ENCODE measurements at places on chromosomes 7 and 10. TPM values are rescaled to one million over a fixed set of nuclear protein-coding genes. Genes with fewer than 3 reads are reported as not detected.

- no peak for DNase-seq
- peaks cover 5% of the 10 kb centered on the region for H3K36me3 ChIP-seq
- H3K27ac ChIP-seq, result no peak overlapping the region
- no peaks in the 10 kb centered on the region for H3K4me1 ChIP-seq
- no peaks in the 10 kb centered on the region for H3K27me3 ChIP-seq
These were observed 249.5 kb downstream of the LRRTM3 start for GRCh38 chr10:67175354-67175753.

Gene ERLIN1
- total RNA-seq, result 12.9 TPM

DNA sequence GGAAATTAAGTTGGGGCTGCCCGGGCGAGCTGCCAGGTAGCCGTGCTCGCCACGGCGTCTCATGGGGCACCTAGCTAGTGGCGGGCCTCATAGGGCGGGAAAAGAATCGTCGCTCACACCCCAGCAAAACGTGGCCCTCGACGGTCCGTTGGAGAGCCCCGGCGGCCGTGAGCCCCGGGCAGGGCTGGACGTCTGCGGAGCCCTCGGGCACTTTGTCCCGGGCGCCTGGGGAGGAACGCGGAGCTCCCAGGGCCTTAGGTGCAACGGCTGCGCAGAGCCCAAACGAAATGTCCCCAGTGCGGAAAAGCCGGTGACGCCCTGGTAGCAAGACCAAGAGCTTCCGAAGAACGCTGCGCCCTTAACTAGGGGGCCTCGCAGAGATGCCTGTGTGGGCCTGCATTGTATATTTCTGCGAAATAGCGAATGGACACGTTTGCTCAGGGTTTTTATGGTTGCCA is 866 bp upstream of the SFMBT2 start:
- no peaks in the 10 kb centered on the region for H3K36me3 ChIP-seq
- H3K4me1 ChIP-seq, result peaks cover 13% of the 10 kb centered on the region
- peaks cover 79% of the 10 kb centered on the region for H3K27me3 ChIP-seq
- no peak for DNase-seq
- H3K27ac ChIP-seq, result no peak overlapping the region
- H3K4me3 ChIP-seq, result peak overlapping the region; percentile 95

- H3K27me3 ChIP-seq, result no peaks in the 10 kb centered on the region
- no peak overlapping the region for H3K27ac ChIP-seq
- H3K36me3 ChIP-seq, result no peaks in the 10 kb centered on the region
- H3K4me1 ChIP-seq, result no peaks in the 10 kb centered on the region
- H3K4me3 ChIP-seq, result no peak overlapping the region
These were observed 146.9 kb downstream of the PTN start for GRCh38 chr7:137196648-137197047.

- DNase-seq, result no peak
- no peaks in the 10 kb centered on the region for H3K36me3 ChIP-seq
- no peaks in the 10 kb centered on the region for H3K4me1 ChIP-seq
- no peak overlapping the region for H3K27ac ChIP-seq
These were observed 37.3 kb upstream of the RASGEF1A start for GRCh38 chr10:43304079-43304686.

Gene CYP26C1
- 0.06 TPM for total RNA-seq

Gene FANK1
- 7.5 TPM for total RNA-seq

Gene SEMA3C
- total RNA-seq, result 36.2 TPM

Gene SPDYE1
- not detected for total RNA-seq

Gene TLX1
- 2.9 TPM for total RNA-seq

DNA sequence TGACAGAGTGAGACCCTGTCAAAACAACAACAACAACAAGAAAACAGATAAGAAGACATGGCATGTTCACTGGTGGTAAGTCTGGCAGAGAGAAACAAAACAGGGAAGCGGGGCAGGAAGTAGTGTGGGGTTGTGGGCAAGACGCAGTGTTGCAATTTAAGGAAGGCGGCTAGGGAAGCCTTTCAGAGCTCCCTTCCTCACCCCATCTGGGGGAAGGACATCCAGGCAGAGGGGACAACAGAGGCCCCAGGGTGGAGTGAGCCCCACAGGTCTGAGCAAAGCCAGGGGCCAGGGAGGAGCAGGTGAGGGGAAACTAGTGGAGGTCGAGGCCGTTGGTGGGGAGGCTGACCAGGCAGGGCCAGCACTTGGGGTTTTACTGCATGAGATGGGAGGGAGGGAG is 16.8 kb downstream of the LAT2 start:
- no peaks in the 10 kb centered on the region for H3K27me3 ChIP-seq
- no peak overlapping the region for H3K27ac ChIP-seq
- H3K36me3 ChIP-seq, result peaks cover under 1% of the 10 kb centered on the region
- no peaks in the 10 kb centered on the region for H3K4me1 ChIP-seq
- no peak for DNase-seq

DNA sequence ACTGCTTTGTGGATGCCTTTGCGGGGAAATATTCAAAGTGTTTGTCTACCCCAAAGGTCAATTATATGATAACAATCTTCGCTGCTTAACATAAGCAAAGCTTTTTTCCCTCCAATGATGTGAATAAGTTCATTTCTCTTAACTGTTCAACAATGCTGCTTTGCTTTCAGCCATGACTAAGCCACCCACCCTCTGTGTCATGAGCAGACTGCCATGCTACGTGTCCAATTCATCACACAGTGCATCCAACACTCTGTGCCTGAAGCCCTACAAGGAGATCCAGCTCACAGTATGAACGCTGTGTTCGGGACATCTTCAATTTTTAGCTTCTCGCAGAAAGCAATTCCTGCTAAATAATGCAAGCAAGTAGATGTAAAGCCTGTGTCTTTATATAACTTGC is 5.7 kb upstream of the TAS2R40 start:
- H3K27ac ChIP-seq, result no peak overlapping the region
- no peaks in the 10 kb centered on the region for H3K36me3 ChIP-seq
- DNase-seq, result no peak
- no peaks in the 10 kb centered on the region for H3K4me1 ChIP-seq

DNA sequence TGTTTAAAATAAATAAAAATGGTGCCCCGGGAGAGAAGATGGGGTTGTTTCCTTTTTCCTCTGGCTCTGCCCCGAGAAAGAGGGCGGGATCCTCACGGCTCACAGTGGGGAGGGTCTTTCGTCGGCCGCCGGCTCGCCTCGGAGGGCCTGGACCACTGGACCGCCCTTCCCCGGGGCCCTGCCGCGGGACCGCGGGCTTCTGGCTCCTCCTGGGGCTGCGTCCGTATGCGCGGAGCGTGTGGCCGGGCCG is 3.5 kb upstream of the IGF2BP3 start:
- H3K36me3 ChIP-seq, result no peaks in the 10 kb centered on the region
- peaks cover 24% of the 10 kb centered on the region for H3K4me1 ChIP-seq
- no peaks in the 10 kb centered on the region for H3K27me3 ChIP-seq

DNA sequence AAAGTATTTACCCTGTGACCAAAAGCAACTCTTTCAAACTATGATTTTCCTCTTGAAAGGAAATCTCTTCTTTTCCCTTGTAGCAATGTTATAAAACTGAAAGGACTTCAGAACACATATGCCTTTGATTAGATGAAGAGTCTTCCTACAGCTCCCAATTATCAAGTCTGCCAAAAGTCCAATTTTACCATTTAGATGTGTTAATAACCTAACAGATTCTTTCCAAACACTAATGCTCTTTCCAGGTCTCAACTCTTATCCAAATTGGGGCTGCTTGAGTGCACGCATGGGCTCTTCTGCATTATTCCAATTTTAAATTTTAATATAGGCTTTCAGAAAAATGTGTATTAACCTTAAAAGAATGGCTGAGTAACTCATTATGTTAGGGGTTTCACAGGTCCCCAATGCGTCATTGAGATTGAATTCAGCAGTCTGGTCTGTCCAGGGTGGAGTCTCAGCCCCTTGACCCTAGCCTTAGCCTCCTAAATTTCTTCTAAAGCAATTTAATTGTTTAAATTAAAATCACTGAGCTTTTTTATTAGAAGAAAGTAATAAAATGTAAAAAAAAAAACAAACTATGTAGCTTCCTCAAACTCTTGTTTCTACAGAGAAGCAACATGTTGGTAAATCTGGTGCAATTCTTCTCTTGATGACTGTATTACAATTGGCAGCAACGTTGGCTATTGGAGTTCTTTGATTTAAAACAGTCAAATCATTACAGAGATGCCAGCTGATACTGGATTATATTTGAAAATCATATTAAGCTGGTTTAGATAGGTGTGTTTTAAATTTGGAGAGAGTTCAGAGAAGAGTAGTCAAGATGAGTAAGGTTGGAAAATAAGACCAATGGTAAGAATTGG is 170.4 kb downstream of the DKK1 start:
- H3K27me3 ChIP-seq, result no peaks in the 10 kb centered on the region
- no peak overlapping the region for H3K4me3 ChIP-seq
- H3K27ac ChIP-seq, result no peak overlapping the region
- no peaks in the 10 kb centered on the region for H3K4me1 ChIP-seq

- no peak for DNase-seq
- H3K36me3 ChIP-seq, result no peaks in the 10 kb centered on the region
- H3K4me3 ChIP-seq, result no peak overlapping the region
- H3K27me3 ChIP-seq, result no peaks in the 10 kb centered on the region
- no peaks in the 10 kb centered on the region for H3K4me1 ChIP-seq
These were observed 387.5 kb downstream of the RPS24 start for GRCh38 chr10:78420946-78421735.

DNA sequence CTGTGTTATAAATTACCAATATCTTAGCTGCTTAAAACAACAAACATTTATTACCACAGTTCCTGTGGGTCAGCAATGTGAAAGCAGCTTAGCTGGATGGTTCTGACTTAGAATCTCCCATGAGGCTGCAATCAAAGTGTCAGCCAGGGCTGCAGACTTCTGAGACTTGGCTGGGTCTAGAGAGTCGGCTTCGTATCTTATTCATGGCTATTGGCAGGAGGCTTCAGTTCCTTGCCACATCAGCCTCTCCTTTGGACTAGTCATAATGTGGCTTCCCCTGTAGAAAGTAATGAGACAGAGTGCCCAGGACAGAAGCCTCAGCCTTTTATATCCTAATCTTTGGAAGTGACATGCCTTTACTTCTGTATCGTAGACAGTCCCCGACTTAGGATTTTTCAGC is 27.3 kb downstream of the RALA start:
- no peaks in the 10 kb centered on the region for H3K36me3 ChIP-seq
- no peaks in the 10 kb centered on the region for H3K4me1 ChIP-seq
- no peak for DNase-seq
- no peak overlapping the region for H3K27ac ChIP-seq

Gene SPDYE2
- not detected for total RNA-seq

- no peak overlapping the region for H3K27ac ChIP-seq
- H3K27me3 ChIP-seq, result no peaks in the 10 kb centered on the region
- H3K4me1 ChIP-seq, result peaks cover 40% of the 10 kb centered on the region
- H3K4me3 ChIP-seq, result no peak overlapping the region
These were observed 28.6 kb upstream of the SLC16A12 start for GRCh38 chr10:89563861-89564478.

Gene CDH23
- total RNA-seq, result 0.51 TPM

- H3K27me3 ChIP-seq, result no peaks in the 10 kb centered on the region
- no peaks in the 10 kb centered on the region for H3K36me3 ChIP-seq
- no peaks in the 10 kb centered on the region for H3K4me1 ChIP-seq
- no peak overlapping the region for H3K4me3 ChIP-seq
- no peak overlapping the region for H3K27ac ChIP-seq
These were observed 54.6 kb upstream of the NRG3 start for GRCh38 chr10:81820418-81820817.

DNA sequence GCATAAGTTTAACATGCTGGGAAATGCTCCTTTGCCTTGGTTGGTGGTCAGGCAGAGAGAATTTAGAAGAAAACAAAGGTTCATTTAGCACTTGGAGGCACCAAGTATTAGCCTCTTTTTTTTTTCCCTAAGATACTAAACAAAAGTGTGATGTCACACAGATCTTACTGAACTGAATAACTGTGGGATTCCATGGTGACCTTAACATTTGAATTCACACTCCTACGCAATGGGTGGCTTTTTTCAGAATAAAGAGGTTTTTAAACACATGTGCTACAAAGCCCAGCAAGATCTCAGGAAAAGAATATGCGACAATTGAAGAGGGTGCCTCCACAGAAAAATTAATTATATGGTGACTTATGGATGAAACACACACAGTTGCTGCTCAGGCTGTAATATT is 133.4 kb upstream of the ABCB5 start:
- H3K27ac ChIP-seq, result no peak overlapping the region
- H3K27me3 ChIP-seq, result no peaks in the 10 kb centered on the region
- DNase-seq, result no peak
- no peaks in the 10 kb centered on the region for H3K4me1 ChIP-seq
- no peak overlapping the region for H3K4me3 ChIP-seq
- no peaks in the 10 kb centered on the region for H3K36me3 ChIP-seq

GRCh38 chr10:103853428-103854264 is 1.7 kb downstream of the SH3PXD2A start:
- peaks cover 43% of the 10 kb centered on the region for H3K4me1 ChIP-seq
- H3K27me3 ChIP-seq, result no peaks in the 10 kb centered on the region
- H3K27ac ChIP-seq, result peak overlapping the region; percentile 88
- no peaks in the 10 kb centered on the region for H3K36me3 ChIP-seq
- no peak for DNase-seq
- H3K4me3 ChIP-seq, result peak overlapping the region; percentile 87

Gene HOXA7
- not detected for total RNA-seq

Gene FAM25C
- total RNA-seq, result not detected

Gene TRIP6
- 60.1 TPM for total RNA-seq

DNA sequence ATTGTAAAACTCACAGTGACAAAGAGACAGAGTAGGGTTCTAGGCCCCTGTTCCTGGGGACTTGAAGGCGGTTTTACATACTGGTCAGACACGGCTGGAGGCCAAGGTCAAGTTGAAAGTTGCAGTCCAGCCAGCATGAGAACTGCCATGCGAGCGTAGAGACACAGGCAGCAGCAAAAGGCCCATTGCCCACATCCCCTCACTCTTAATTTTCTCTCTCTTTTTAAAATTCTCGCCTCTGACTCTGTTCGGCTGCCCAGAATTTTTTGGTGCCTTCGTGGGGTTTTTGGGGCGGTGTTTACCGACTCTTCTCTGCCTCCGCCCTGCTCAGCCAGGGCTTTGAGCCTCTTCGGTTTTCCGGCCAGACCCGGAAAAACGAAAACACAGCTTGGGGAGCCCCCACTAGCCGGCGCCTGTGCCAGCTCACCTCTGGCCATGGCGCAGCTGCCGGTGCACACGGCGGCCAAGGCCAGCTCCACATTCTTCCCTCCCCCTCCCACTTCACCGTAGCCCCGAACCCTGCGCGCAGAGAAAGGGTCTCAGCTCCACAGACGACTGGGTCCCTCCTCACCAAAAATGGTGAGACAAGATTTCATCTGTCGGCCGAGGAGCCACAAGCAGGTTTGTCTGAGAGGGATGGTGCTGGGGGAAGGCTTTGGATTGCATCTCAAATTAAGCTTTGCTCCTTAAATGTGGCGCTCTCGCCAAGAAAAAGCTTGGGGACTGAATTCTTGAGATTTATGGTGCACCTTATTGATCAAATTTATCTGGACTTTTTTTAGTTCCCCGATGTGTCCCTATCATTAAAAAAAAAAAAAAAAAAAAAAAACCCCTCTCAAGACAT is 2.3 kb upstream of the HOXA13 start:
- no peak overlapping the region for H3K27ac ChIP-seq
- H3K4me3 ChIP-seq, result no peak overlapping the region
- no peaks in the 10 kb centered on the region for H3K36me3 ChIP-seq
- DNase-seq, result no peak

DNA sequence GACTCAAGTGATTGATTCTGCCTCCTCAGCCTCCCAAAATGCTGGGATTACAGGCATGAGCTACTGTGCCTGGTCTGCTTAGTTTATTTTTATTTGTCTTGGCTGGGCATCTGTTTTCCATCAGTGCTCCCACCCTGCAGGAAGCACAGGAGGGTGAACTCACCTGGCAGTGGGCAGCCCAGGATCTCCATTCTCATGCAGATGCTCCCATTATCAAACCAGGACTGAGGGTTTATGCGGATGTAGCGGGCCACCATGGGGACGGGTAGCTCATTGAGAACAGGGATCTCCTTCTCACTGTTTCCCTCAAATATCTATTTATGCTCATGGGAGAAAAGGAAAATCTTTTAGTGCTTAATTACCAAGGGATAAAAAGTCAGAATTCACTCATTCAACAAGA is 93.8 kb downstream of the CPXM2 start:
- H3K27ac ChIP-seq, result no peak overlapping the region
- DNase-seq, result no peak
- no peaks in the 10 kb centered on the region for H3K27me3 ChIP-seq
- H3K4me3 ChIP-seq, result no peak overlapping the region

All from cardiac muscle cell (in vitro differentiated cells and primary cell).